ENCODE measurements at places on chromosomes 16 and 17.

DNA sequence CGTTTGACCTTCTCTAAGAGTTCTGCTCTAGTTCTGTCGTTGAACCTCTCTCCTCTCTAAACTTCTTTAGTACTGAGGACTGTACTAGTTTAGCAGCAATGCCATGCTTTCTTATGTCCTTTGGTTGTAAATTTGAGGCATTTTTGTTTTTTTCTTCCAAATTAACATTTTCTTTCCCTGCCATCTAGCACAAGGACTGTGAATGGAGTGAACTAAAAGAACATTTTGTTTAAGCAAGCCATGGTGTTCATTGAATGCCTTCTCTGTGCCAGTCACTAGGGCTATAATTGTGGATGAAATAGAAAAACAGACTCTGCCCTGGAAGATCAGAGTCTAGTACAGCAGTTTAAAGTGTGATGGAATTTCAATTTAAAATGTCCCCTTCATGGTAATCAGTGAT lies 137.9 kb downstream of the FTO start:
- no peak overlapping the region for H3K4me3 ChIP-seq
- peak; percentile 77 for DNase-seq
- H3K27me3 ChIP-seq, result no peaks in the 10 kb centered on the region
- peaks cover 6% of the 10 kb centered on the region for H3K4me1 ChIP-seq

DNA sequence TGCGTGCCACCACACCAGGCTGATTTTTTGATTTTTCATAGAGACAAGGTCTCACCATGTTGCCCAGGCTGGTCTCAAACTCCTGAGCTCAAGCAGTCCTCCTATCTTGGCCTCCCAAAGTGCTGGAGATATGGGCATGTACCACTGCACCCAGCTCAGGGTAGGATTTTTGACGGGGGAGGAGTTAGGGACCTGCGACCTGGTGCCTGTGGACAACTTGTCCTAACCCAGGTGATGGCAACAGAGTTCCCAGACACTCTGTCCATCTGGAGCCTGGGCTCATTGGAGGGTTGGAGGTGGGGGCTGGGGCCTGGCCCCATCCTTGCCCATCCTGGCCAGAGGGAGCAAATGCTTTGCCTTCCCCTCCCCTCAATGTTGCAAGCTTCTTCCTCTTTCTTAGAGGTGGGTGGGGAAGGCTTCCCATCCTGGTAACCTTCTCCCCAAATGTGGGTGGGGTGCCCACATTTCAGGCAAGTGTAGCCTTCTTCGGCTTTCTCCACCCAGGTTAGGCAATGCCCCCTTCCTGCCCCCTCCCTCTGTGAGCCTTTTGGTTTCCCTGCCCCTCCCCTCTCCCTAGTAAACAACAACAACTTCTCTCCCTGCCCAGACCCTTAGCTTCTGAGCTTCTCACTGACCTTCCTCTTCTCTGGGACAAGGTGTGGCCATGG lies 24.9 kb downstream of the RARA start:
- no peak for DNase-seq
- H3K27me3 ChIP-seq, result no peaks in the 10 kb centered on the region
- no peak overlapping the region for H3K27ac ChIP-seq

GRCh38 chr17:12983991-12984884 lies 33.6 kb downstream of the ELAC2 start:
- peak; percentile 89 for DNase-seq
- H3K4me3 ChIP-seq, result no peak overlapping the region
- no peak overlapping the region for H3K27ac ChIP-seq
- peaks cover 15% of the 10 kb centered on the region for H3K4me1 ChIP-seq

DNA sequence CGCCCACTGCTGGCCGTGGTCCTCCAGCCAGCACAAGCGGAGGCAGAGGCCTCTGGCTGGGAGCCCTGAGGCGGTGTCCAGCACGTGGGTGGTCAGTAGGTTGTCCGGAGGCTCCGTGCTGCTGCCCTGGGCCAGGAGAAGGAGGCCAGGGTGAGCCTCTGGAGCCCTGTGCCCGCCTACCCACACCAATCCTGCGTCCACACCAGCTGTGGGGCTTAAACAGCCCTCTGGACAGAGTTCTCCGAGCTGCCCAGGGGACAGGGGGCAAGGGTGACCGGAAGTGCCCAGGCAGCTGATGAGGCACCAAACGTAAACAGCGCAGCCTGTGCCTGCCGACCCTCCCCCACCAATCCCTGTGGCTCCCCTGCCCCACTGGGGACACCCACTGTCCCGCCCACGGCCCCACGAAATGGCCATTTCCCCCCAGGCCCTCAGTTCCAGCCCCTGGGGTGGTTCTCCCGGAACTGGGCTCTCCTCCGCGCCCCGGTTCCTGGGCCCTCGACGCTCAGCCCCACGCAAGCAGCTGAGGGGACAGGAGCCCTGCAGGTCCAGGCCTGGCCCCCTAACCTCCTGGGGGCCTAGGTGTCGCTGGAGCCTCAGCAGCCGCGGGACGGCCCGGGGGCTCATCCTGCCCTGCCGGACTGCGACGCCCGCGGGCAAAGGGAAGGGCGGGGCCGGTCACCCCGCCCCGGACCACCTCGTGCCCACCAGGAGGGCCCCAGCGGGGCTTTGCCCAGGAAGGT lies 27.9 kb upstream of the DBNDD1 start:
- peaks cover 24% of the 10 kb centered on the region for H3K36me3 ChIP-seq
- H3K27ac ChIP-seq, result no peak overlapping the region
- peak overlapping the region; percentile 28 for H3K4me3 ChIP-seq
- peaks cover 20% of the 10 kb centered on the region for H3K4me1 ChIP-seq

DNA sequence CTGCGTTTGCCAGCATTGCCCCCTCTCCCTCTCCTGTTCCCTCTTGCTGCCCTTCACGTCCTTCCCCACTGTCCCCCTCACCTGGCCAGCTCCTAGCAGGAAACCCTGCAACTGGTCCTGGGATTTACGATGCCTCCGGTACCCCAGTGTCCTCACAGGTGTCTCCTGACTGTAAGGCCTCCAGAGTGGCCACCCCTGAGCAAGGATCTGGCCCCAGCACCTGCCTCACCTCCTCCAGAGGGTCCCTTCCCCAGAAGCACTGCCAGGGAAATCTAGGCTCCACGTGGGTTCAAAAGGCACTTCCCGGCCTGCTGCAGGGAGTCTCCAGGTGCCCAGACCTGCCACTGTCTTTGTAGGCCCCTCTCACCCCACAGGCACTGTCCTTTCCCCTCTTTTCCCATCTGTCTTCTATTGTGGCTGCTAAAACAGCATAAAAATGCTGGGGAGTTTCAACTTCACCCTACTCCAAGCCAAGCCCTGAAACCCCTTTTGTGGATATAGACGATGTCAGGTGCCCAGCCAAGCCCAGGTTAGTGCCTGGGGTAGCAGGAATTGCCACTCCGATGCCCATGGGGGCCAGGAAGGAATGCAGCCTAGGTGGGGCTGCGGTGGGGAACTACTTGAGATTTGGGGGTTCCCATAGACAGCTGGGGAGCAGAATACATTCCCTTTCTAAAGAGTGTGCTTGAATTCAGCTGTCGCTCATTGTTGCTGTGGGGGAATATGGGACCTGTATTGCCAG lies 25.7 kb downstream of the RAB11FIP4 start:
- H3K27me3 ChIP-seq, result no peaks in the 10 kb centered on the region
- H3K27ac ChIP-seq, result no peak overlapping the region
- no peak for DNase-seq
- peaks cover 6% of the 10 kb centered on the region for H3K36me3 ChIP-seq
- H3K4me1 ChIP-seq, result peaks cover 43% of the 10 kb centered on the region

GRCh38 chr17:27475981-27476895 lies 20.0 kb downstream of the KSR1 start:
- H3K4me1 ChIP-seq, result peaks cover 18% of the 10 kb centered on the region
- H3K27me3 ChIP-seq, result no peaks in the 10 kb centered on the region
- no peak overlapping the region for H3K4me3 ChIP-seq

DNA sequence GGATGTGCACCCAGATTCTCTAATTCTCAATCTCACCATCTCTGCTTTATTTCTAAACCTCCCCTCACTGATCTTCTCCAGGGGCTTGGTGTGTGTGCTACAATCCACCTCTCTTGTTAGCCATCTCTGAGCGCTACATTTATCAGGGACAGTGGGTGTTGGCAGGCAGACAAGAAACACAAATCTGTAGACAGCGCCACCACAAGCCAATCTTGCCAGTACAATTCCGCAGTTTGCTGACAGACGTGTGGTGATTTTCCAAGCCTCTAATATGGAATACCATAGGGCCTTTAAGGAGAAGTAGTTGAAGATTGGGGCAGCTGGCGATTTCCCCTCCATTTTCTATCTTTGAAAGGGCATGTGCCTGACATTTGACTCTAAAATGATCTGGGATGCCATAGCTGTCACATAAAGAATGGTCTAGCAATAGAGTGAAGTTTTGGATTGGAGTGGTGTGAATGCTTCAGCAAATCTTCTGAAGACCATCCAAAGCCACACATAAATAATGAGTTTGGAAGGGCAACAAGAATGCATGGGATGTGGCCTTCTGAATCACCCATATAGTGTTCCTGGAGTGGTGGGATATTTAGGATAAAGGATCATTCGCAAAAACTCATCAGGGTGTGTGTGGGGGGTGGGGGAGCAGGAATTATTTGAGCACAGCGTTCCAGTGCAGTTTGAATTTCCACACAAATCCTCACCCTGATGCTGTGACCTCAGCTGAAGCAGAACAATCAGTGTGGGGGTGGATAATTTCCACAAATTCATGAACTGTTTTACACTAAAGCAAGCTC lies 12.0 kb upstream of the ANKFN1 start:
- H3K4me1 ChIP-seq, result peaks cover 2% of the 10 kb centered on the region
- H3K27ac ChIP-seq, result no peak overlapping the region
- H3K4me3 ChIP-seq, result no peak overlapping the region
- no peaks in the 10 kb centered on the region for H3K36me3 ChIP-seq
- DNase-seq, result no peak
- H3K27me3 ChIP-seq, result no peaks in the 10 kb centered on the region

DNA sequence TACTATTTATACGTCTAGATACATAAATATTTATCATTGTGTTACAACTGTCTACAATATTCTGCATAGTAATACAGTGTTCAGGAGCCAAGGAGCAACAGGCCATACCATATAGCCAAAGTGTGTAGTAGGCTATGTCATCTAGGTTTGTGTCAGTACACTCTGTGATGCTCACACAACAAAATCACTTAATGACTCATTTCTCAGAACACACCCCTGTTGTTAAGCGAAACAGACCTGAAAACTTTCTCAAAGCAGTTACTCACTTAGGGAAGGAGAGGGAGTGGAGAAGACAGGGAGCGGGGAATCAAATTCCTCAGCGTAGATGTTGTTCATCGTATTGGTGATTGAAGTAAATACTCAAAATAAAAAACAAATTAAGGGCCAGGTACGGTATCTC lies 269.5 kb downstream of the STX8 start:
- no peaks in the 10 kb centered on the region for H3K27me3 ChIP-seq
- H3K36me3 ChIP-seq, result no peaks in the 10 kb centered on the region
- H3K27ac ChIP-seq, result no peak overlapping the region
- H3K4me3 ChIP-seq, result no peak overlapping the region
- no peak for DNase-seq

- DNase-seq, result no peak
- peaks cover 38% of the 10 kb centered on the region for H3K36me3 ChIP-seq
- no peak overlapping the region for H3K4me3 ChIP-seq
- H3K27ac ChIP-seq, result peak overlapping the region; percentile 22
These were observed 25.5 kb downstream of the SERPINF1 start for GRCh38 chr17:1787301-1787902.

DNA sequence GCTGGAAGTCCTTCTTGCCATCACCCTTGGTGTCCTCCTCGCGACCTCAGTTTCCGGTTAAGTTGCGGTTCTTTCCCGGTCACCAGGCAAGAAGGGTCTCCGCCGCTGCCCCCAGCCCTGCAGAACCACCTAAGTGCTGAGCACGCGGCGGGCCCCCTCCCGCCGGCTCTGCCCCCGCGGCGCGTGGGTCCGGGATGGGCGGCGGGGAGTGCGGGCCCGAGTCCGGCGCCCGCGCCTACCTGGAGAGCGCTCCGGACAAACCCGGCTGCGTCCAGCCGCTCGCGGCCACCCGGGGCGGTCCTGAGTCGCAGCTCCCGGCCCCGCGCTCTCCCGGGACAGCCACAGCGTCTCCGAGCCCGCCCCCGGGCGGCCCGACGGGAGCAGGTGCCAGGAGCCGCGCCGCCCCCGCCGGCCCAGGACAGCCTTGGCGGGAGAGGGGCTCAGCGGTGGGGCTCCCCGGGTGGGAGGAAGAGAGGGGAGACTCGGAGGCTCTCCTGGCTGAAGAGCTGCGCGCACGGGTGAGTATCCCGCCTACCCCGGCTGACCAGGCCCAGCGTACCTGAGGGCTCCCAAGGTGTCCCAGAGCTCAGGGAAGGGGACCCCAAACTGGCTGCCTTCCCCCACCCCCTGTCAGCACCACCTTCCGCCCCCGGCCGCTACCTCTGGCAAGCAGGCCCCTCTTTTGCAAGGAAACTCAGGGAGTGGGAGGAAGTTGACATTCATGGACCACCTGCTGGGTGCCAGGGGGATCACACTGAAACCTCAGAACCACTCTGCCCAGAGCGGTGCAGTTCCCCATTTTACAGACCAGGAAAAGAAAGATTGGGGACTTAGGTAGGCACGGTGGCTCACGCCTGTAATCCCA lies 22.2 kb upstream of the C17orf113 start:
- H3K4me1 ChIP-seq, result peaks cover 9% of the 10 kb centered on the region
- DNase-seq, result no peak
- no peak overlapping the region for H3K27ac ChIP-seq
- peaks cover 31% of the 10 kb centered on the region for H3K27me3 ChIP-seq
- no peak overlapping the region for H3K4me3 ChIP-seq

DNA sequence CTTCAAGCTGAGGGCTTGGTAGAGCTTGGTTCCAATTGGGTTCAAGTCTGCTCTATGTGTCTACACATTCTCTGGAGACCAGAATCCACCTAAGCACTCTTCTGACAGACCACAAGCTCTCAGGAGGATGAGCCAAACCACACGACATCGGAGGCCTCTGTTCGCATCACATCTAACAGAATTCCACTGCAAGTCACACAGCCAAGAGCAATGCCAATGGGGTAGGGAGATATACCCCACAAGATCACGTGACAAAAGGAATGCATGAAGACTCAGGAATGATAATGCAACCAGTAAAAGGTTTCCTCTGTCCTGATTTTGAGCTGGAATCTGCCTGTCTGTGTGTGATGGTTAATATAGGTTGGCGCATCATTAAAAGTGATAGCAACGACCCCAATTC lies 46.6 kb upstream of the RPL38 start:
- DNase-seq, result no peak
- H3K4me1 ChIP-seq, result peaks cover 19% of the 10 kb centered on the region
- no peak overlapping the region for H3K27ac ChIP-seq
- no peak overlapping the region for H3K4me3 ChIP-seq
- no peaks in the 10 kb centered on the region for H3K36me3 ChIP-seq

DNA sequence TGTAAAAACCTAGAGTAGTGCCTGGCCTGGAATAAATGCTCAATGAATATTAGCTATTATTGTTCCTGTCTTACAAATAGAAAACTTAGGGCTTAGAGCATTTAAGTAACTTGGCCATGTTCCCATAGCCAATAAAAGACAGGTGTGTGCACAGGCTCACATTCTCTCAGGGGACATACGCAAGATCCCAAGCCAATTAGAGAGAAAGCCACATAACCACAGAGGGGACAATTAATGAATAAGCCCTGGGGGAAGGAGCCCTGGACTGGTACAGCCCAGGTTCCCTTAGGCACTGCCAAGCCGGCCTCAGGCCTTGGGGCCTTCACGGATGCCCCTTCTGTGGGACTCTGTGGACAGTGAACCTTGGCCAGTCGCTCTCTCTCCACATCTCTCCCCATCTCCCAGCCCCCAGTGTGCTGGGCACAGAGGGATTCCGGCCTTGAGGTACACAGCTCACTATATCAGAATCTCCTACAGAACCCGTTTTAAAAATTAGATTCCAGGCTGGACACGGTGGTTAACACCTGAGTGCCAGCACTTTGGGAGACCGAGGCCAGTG lies 27.3 kb upstream of the ABCC12 start:
- H3K4me1 ChIP-seq, result no peaks in the 10 kb centered on the region
- H3K27me3 ChIP-seq, result no peaks in the 10 kb centered on the region
- H3K36me3 ChIP-seq, result no peaks in the 10 kb centered on the region
